Right lung (tissue), 10 donors: ENCODE measurements at places on chromosomes 11 and 22. TPM values are rescaled to one million over a fixed set of nuclear protein-coding genes. Genes with fewer than 3 reads are reported as not detected.

BCO2 gene
- polyA plus RNA-seq = 9.0 TPM

- DNase-seq = no peak
Measured at GRCh38 chr11:59556115-59556916, 45.0 kb downstream of the OR4D9 start.

CHRDL2 gene
- 0.58 TPM for polyA plus RNA-seq

DNA sequence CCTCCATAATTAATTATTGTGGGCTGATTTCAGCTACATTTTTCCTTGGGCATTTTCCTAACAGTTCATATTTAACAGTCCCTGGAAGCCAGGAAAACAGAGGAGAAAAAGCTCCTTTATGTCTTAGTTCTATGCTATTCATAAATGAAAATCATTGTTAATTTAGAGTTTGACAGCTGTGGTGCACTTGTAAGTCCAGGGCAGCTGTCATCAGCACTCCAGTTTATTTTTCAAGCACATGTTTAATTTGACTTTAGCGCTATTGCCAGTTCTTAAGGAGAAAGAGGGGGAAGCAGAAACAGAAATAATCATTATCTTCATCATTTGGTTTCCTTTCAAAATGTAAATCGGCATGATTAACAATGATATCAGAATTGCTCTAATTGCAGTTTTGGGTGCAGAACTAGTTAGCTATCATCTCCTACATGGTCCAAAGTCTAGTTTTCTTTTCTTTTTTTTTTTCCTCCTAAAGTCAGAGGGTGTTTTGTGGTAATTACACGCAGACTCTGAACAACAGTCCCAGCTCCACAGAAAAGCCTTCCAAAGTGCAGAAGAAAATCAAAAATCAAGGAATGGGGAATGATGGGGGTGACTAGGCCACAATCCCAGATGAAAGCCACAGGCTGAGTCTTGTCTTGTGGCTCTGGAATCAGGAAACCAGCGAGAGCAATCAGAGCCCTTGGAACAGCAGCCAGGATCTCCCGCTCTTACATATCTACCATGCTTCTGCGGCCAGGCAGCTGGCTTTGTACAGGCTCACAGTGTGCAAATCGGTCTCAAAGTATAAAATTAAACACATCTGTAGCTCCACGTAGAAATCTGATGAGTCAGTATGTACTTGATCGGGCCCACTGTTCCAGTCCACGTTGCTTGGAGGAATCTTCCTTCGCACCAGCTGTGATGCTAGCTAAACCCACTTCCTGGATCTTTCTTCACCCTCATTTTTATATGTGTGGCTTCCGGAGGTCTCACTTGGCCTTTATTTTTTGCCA lies 91.9 kb downstream of the SPON1 start:
- no peak for DNase-seq

- no peak for DNase-seq
Measured at GRCh38 chr11:70302419-70302752, 31.9 kb downstream of the PPFIA1 start.

MMP13 gene
- not detected for polyA plus RNA-seq

DNA sequence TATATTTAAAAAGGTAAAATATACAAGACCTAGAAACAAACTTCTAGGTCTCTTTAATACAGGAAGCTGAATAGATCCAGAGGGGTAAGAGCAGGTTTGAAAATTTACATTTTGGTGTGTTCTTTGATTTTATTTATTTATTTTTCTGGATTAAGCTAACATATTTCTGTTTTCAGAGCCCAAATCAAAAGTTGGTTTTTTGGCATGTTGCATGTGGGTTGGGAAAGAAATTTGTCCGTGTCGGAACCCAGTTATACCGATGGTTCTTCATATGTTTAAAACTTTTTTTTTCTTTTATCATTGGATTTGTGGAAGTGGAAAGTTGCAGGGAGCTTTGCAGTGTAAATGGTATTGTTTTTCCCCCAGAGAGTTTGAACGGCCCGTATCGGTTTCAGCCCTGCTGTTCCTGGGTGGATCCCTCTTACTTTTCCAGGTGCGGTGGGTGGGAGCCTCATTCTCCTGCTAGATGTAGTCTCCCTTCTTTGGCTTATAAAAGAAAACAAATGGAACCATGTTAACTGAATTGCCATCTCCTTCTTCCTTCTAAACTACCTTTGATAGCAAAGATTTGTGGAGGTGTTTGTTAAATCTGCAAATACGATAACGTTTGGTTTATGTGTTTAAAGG lies 746 bp downstream of the CTNND1 start:
- no peak for DNase-seq

USH1C gene
- 0.26 TPM for polyA plus RNA-seq

GRCh38 chr11:114346709-114347141 lies 50.5 kb downstream of the NNMT start:
- no peak for DNase-seq

GRCh38 chr11:132242632-132243031 lies 872.2 kb downstream of the NTM start:
- DNase-seq = no peak

DNA sequence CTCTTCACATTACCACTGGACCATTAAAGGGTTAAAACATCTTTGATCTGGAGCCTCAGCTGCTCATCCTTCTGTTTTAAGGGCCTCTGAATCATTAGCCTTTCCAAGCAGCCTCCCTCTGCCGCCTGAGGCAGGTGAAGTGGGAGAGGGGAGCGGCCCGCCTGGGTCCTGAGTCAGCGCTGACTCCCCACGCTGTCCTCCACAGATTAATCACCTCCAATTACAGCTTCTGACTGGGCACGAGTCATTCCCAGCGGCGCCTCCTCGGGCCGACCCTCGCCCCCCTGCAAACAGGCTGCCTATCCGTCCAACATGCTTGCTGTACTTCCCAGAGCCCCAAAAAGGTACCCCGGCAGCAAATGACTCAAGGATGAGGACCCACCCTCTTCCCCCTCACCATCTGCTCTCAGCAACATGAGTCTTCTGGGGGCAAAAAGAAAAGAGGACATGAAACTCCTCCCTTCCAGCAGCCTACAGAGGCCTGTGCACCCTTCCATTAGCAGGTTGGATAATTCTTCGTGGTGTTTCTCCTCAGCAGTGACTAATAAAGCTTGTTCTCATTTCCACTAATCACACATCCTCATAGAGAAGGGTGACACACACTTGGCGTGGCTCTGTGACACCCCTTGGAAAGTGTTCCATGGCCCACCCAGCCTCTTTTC lies 44.3 kb upstream of the JAM3 start:
- DNase-seq = no peak

FIBIN gene
- polyA plus RNA-seq = 5.0 TPM

DNA sequence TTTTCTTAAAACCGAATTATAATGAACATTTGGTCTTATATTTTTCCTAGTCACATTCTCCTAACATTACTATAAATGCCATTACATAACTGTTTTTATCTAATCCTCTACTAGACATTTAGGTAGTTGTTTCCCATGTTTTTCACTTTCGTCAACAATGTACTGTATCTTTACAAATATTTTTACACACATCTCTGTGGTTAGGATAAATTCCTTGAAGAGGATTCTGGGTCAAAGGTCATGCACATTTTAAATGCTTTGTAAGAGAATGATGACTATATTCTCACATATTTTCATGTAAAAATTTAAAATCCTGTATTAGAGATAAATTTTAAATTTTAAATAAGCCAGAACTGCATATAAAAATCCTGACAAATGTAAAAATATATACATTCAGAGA lies 61.3 kb upstream of the CLNS1A start:
- no peak for DNase-seq

CCDC116 gene
- 1.0 TPM for polyA plus RNA-seq

GRCh38 chr11:125079151-125079877 lies 16.2 kb downstream of the SLC37A2 start:
- DNase-seq = no peak

DNA sequence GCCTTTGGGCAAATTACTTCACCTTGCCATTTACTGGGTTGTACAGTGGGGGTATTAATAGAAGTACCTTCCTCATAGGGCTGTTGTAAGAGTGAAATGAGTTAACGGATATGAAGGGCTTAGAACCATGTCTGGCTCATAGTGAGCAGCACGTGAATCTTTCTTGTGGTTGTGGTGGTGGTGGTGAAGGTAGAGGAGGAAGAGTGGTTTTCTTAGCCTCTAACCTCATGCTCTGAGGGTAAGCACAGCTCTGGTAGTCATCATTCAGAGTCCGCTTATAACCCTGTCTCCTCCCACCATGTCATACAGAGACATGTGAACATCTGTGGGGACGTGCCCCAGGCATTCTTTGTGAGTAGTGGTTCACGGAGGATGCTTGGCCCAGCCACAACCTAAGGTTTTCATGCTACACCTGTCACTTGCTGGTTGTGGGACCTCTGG lies 43.6 kb downstream of the TEAD1 start:
- DNase-seq = no peak

SYT9 gene
- 0.16 TPM for polyA plus RNA-seq

DNA sequence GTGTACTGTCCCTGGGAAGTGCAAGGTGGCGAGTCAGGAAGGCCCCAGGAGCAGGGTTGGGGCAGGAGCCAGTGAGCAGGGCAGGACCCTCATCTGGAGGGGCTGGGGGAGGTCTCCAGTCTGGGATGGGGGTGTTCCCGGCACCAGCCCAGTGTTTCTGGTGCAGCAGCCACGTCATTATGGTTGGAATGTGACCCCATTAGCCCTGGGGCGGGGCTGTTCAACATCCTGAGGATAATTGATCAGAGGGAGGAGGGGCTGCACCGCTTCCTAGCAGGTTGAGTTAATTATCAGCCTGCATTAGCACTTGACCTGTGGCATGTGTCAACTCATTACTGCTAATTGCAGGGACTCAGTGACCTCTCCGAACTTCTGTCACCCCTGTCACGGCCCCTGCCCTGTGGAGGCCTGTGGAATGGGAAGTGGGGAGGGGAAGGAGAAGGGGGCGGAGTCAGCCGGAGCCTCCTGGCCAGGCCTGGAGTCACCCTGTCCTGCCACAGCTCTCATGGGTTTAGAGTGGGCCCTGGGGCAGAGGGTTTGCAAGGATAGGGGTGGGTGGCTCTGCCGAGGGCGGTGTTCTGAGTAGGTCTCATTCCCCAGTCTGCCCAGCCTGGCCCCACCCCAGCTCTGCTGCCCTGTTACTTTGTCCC lies 52.8 kb upstream of the CCDC188 start:
- DNase-seq = no peak

PRODH gene
- polyA plus RNA-seq = 52.9 TPM

FAM180B gene
- polyA plus RNA-seq = 0.18 TPM

DNA sequence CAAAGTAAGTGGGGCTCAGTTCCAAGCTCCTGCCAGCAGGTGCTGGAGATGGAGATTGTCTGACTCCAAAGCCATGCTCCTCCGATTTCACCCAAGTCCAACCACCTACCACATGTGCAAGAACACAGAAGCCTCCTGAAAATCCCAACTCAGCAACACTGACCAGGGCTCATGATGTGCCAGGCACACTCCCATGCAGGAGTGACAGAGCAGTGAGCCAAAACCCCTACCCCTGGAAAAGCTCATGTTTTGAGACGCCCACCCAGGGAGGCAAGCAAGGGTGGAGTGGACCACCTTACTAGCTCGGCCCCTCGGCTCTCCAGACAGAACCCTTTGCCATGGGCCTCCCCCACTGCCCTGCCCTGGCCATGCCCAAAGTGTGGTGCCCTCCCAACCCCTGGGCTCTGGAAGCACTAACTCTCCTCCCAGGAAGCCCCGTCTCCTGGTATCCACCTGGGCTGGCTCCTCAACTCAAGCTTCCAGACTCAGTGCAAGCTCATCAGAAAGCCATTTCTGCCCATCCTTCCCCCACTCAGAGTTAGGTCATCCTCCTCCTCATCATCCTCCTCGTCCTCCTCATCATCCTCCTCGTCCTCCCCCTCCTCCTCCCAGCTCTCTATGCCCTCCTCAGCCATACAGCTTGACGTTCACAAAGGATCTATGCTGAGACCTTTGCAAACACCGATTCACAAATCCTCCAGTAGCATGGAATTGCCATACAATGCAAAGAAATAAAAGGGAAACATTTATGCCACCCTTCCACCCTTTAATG lies 154.9 kb downstream of the MPPED1 start:
- DNase-seq = no peak

- DNase-seq = no peak
Measured at GRCh38 chr22:46625113-46625842, 5.1 kb downstream of the GRAMD4 start.

DNA sequence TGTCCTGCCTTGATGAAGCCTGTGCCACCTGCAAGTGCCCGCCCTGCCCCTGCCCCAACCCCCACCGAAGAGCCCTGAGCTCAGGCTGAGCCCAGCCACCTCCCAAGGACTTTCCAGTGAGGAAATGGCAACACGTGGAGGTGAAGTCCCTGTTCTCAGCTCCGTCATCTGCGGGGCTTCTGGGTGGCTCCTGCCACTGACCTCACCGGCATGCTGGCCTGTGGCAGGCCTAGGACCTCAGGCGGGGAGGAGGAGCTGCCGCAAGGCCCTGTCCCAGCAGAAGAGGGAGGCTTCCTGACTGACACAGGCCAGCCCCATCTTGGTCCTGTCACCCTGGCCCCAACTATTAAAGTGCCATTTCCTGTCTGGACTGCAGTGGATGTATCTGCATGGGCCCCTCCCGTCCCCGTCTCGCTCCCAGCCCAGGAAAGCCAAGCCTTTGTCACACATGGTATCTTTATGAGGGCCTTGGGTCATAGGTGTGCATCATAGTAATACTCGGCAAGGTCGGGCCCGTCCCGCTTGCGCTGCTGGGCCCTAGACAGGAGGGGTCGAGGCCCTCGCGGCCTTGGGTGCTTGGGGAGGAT lies 882 bp downstream of the FREY1 start:
- DNase-seq = no peak

DNA sequence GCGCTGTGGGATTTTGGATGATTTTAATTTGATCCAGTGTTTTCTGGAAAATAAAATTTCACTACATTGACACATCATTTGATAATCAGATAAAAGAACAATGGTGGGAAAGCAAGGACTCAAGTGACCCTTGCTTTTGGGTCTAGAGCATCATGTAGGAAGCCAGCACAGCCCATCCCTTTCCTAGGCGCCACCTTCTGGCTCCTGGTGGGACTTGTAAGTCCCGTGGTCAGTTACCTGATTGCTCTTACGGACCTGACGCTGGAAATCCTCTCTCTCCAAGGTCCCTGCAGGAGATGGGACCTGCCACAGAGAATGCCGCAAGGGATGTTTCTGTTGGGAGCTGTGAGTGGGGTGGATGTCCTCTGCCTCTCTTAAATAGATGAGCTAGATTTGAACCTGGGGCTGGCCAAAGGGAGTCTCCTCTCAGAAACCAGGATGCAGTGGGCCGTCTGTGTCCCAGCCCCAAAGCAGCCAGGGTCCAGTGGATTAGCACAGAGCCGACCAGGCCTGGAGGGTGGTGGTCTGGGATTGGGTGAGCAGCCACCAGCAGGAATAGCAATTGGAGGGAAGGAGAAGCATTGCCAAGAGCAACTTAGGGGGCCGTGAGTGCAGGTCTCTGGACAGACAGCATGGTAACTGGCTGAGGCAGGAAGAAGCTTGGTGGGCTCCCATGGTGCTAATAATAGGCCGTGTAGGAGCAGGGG lies 21.7 kb downstream of the TIMP3 start:
- no peak for DNase-seq
